SHP77 (cell line): ENCODE measurements at places on chromosomes 12 and 14.

- DNase-seq, result peak; percentile 25
Observed at GRCh38 chr14:33184587-33184986, 245.9 kb downstream of the NPAS3 start.

DNA sequence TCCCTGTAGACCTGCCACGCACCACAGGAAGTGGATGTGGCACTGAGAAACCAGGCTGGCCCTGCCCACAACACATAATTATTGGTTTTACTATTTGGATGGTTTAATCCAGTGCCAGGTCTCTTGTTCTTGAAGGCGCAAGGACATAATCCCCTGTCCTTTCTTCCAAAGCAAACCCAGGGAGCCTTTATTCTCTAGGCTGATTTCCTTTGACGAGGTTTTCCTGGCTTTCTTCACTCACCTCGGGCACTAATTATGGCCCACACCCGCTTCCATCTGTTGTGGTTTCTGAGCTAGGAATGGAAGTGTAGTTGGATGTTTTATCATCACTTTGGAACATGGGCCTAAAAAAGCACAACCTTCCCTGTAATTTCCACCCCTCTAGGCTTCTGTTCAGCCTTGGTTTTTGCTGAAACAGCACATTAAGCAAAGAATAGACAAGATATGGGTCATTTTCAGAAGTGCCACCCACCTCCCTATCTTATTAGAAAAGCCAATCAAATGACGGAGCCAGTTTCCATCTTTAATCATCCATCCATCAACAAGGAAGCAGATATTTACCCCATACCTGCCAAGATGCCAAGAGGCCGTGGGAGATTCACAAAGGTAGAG is 73.9 kb downstream of the PPP1R36 start:
- DNase-seq, result no peak

DNA sequence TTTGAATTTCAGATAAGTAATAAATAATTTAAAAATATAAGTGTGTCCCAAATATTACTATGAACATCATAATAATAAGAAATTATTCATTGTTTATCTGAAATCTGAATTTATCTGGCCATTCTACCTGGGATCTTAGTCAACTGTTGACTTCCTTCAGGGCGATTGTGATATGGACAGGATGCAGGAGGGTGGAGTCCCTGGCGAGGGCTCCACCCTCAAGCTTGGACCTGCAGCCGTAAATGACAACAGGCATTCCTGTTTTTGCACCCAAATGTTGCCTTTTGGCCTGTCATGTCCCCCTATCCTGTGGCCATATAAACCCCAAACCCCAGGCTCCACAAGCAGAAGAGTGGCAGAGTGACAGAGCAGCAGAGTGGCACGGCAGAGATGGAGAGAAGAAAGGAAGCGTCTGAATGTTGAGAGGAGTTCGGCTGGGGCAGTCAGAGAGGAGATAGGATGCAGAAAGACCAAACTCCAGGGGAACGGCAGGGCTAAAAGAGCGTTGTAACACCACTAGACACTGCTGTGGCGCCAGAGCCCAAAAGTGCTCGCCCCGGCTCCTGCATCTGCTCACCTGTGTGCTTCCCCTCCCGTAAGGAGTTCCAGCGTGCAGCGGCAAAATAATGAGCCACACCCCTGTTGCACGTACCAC is 39.4 kb upstream of the FUT8 start:
- no peak for DNase-seq

DNA sequence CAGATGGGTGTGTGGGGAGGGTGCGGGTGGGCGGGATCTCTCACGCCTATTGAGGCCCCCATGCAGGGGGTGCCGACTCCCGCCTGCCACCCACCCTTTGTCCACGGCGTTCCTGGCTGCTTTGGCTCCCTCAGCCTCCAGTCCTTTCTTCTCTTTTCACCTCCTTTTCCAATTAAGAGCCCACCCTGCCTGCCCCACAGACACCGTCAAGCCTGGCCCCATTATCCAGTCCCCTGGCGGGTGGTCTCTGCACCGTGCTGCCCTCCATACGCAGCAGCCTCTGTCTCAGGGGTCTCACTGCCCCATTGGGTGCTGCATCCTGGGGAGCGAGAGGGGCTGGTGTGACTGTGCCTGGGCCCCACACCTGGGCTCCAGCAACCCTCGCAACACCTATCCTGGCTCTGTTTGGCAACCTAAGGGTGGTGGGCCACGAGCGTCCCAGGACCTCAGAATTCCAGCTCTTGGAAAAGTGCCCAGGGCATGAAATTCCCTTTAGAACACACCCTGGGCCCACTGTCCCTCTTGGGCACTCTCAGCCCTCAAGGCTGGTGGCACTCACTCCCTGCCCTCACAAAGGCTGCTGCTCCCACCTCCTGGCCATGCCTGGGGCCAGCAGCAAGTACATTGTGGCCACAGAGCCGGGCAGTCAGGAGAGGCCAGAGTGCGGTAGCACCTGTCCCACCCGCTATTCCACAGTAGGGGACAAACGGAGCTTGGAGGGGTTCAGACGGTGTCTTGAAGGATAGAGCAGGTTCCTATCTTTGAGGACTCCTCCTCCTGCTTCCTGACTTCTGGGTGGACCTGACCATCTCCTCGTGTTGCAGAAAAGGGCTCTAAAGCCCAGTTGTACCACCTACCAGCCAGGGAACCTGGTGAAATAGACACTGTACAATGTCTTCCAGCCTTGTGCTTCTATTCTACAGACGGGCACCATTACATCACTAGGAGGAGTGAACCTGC is 114.1 kb downstream of the KIF26A start:
- DNase-seq, result no peak

- no peak for DNase-seq
Observed at GRCh38 chr14:64114166-64114565, 180.0 kb downstream of the ESR2 start.

GRCh38 chr14:98602983-98603382 is 669.0 kb downstream of the BCL11B start:
- DNase-seq, result no peak

- DNase-seq, result no peak
Observed at GRCh38 chr14:56795284-56795622, 15.0 kb downstream of the OTX2 start.

DNA sequence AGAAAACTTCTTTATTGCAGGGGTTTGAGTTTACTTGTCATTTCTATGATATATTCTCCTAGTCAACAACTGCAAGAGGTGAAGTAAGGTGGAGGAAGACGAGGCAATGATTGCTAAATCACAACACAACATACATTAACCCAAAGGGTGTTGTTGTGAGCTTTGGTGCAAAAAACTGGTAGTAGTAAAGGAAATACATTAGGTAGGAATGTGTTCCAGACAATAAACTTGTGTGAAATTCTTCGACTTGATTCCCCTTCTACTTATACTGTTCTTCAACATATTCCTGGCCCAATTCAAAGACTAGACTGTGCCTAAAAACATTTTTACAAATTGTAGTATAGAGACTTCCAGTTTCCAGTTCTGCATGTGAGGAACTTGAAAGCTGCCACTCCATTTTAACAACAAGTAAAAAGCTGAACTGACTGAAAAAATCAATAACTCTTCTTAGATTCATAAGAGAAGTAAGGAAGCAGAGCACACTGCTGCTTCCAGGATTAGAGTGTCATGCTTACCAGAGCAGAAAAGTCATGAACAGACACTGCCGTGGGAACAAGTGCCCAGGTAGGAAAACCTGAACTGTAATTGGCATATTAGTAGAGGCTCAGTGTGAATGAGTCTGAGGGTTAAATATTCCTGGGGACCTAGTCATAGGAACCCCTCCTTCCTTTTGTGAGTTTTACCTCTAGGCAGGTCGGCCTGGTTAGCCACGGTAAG is 22.2 kb downstream of the COX8C start:
- no peak for DNase-seq

GRCh38 chr12:58310809-58311622 is 369.6 kb downstream of the ATP23 start:
- no peak for DNase-seq

GRCh38 chr14:90624732-90625400 is 191.4 kb downstream of the TTC7B start:
- no peak for DNase-seq

- DNase-seq, result no peak
Observed at GRCh38 chr12:95922231-95922630, 20.2 kb downstream of the CCDC38 start.

GRCh38 chr14:78951602-78952001 is 781.4 kb downstream of the NRXN3 start:
- DNase-seq, result no peak

DNA sequence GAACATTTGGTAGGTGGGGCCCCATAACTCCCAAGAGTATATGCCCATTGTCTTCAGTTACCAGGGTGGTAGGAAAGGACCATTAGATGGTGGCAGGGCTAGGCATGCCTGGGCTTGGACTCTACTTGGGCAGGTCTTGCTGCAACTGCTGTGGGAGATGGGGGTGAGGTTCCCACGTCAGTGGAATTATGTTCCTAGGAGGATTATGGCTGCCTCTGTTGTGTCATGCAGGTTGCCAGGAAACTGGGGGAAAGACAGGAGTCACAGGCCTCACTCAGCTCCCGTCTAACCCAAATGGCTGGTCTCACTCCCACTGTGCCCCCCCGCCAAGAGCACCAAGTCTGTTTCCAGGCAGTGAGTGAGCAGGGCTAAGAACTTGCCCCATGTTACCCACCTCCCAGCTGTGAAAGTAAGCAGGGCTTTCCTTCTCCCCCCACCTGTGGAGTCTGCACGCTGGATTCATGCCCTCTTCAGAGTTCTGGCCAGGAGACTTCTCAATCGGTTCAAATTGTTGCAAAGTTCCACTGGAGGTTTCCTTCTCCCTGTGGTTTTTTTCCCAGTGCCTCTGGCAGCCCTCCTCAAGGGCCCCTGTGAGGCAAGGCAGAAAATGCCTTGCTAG is 337.5 kb downstream of the CCDC91 start:
- DNase-seq, result no peak

DNA sequence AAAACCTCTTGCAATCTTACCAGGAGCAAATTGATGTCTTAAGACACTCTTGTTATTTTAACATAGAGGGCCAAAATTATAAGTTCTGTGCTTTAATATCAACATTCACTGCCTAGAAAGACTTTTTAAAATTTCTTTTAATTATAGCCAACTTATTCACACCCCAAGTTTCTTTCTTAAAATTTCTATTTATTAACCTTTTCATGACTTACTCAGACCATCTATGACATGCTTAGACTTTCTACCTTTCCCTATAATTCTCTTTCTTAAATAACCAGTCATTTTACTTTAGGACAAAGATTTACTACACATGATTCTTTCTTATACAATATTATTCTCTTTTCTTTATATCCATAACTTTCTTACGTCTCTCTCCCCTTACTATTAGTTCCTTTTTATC is 220.4 kb downstream of the NUBPL start:
- DNase-seq, result no peak

GRCh38 chr14:36442824-36443241 is 77.2 kb downstream of the NKX2-1 start:
- DNase-seq, result no peak

DNA sequence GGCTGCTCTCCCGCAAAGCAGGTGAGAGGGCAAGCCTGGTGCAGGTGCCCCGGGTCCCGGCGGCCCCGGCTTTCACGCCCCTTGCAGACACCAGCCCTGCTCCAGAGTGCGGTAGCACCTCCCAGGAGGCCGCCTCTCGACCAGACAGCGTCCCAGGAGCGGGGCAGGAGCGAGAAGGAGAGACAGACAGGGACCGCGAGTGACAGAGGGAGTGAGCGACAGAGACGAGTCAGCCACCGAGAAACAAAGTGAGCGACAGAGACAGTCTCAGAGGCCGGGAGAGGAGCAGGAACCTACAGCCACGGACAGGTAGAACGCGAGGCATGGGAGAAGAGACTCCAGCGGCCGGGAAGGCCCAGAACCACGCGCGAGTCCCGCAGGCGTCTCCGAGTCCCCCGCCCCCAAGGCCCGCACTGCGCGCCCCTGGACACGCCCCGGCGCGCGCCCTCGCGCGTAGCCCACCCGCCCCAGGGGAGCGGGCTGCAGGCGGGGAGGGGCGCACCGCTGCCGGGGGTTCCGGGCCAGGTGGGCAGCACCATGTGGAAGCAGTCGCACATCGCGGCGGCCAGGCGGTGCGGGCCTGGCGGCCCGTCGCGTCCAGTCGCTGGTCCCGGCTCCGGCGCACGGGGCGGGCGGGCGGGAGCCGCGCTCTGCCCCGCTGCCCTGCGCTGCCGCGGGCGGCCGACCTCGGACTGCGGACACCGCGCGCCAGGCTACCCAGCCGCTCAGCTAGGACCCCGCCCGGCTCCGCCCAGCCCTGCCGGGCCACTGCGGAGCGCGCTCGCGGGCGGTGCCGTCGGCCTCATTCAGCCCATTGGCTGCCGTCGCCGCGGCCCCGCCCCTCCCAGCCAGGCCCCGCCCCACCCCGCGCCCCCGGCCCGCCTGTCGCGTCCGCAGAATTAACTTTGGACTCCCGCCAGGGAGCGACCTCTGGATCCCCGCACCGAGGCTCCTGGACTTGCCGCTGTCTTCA is at the start of gene AHNAK2:
Gene AHNAK2, minus strand, starts transcription at position 694 of the 973 bp plus-strand sequence. Its CDS starts 137 bp downstream, at position 557.
- peak; percentile 82 for DNase-seq

DNA sequence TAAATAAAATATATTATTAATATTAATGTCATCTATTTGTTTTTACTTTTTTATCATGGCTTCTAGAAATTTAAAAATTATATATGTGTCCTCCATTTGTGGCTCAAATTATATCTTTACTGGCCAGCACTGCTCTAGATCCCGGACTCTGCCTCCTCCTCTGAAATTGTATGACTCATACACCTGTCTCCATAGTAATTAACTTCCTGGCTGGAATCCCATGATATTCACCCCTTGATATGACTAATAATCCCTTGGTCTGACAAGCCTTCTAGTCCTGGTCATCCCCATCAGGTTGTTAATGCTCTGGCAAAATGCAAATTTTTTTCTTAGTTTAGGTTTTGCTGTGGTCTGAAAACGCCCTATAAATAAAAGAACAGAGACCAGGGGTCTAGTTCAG is 116.2 kb downstream of the BMP4 start:
- no peak for DNase-seq

GRCh38 chr14:45133683-45134050 is 614 bp downstream of the FKBP3 start:
- DNase-seq, result no peak

DNA sequence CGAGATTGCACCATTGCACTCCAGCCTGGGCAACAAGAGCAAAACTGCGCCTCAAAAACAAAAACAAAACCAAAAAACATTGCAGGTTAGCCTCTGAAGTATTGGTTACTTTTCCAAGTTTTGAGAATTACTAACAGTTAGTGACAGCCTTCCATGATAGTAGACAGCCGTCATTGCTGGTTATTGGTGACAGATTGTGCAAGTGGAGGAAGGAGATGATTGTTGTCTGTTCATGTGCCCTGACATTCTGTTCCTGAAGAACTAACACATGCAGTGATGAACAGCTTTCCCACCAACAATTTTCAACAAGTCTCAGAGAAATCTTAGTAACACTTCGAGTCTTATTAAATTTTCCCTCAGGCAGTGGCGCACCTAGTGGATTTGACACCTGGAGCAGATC is 89.3 kb upstream of the NAP1L1 start:
- DNase-seq, result no peak

DNA sequence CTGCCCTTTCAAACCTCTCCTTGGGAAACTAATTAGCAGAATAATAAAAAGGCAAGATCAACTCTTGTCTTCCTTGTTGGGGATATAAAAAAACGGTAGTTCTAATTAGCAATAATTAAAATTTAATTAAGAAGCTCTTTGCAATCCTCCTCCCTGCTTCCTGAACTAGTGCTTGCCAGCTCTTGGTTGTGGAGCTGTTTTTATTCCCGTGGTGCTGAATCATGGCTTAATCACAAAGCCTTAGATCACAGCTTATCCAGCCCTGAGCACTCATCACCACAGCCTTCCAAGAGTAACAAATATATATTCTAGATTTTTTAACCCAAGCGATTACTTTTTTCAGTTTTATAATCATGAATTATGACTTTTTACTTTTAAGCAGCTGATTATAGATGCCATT is 63.2 kb upstream of the INSM2 start:
- no peak for DNase-seq

- DNase-seq, result no peak
Observed at GRCh38 chr12:91868054-91868453, 277.6 kb downstream of the BTG1 start.

GRCh38 chr14:21558703-21559170 is 21.1 kb downstream of the OR10G3 start:
- DNase-seq, result no peak
